H1 (cell line): ENCODE measurements at places on chromosomes 5 and 9.

GRCh38 chr9:112248722-112249121 lies 73.6 kb upstream of the SUSD1 start:
- DNase-seq = no peak
- no peaks in the 10 kb centered on the region for H3K4me1 ChIP-seq

DNA sequence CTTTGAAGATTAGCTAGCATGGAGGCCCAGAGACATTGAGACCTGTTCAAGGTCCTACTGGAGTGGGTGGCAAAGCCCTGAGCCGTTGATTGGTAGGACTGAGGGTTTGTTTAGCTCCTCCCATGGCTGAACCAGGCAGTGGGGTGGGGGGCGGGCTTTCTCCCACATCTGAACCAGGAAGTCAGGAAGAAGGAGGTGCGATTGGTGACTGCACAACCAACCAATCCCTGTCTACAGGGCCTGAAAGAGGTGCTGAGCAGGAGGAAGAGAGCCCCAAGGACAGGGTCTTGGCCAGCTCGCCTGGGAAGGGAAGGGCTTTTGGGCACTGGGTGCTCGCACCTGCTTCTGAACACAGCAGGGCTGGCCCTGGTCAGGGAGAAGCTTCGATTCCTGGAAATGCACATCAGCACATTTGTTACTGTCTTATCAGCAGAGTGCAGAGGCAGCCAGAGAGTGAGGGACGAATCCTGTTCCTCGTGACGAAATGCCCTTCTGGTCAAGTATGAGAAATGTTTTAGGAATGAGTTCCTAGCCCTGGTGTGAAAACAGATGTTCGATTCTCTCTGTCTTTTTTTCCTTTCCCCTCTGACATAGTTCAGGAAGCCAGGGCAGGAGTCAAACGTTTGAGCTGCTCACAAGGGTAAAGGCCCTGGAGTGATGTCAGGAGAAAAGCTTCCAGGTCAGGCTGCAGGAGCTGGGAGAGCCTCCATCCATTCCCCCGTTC lies 294.8 kb upstream of the KLF4 start:
- no peaks in the 10 kb centered on the region for H3K27me3 ChIP-seq
- no peak overlapping the region for H3K4me3 ChIP-seq
- no peak overlapping the region for H3K27ac ChIP-seq
- no peak for DNase-seq
- no peaks in the 10 kb centered on the region for H3K36me3 ChIP-seq
- H3K4me1 ChIP-seq = no peaks in the 10 kb centered on the region

- H3K4me1 ChIP-seq = no peaks in the 10 kb centered on the region
- H3K4me3 ChIP-seq = no peak overlapping the region
- H3K36me3 ChIP-seq = no peaks in the 10 kb centered on the region
- H3K27me3 ChIP-seq = peaks cover 1% of the 10 kb centered on the region
- H3K27ac ChIP-seq = no peak overlapping the region
Measured at GRCh38 chr5:107955321-107955720, 284.6 kb upstream of the EFNA5 start.

GRCh38 chr9:133199648-133200321 lies 9.3 kb downstream of the OBP2B start:
- H3K4me1 ChIP-seq = no peaks in the 10 kb centered on the region
- no peak overlapping the region for H3K4me3 ChIP-seq
- no peaks in the 10 kb centered on the region for H3K36me3 ChIP-seq
- peaks cover 17% of the 10 kb centered on the region for H3K27me3 ChIP-seq
- no peak for DNase-seq
- H3K27ac ChIP-seq = no peak overlapping the region

GRCh38 chr5:89932771-89933181 lies 476.8 kb downstream of the CETN3 start:
- DNase-seq = no peak
- no peak overlapping the region for H3K4me3 ChIP-seq
- H3K36me3 ChIP-seq = no peaks in the 10 kb centered on the region
- H3K4me1 ChIP-seq = no peaks in the 10 kb centered on the region; the same call in 1 of the 2 replicates
- no peak overlapping the region for H3K27ac ChIP-seq

- no peak overlapping the region for H3K27ac ChIP-seq
- H3K27me3 ChIP-seq = no peaks in the 10 kb centered on the region
- DNase-seq = no peak
- H3K4me1 ChIP-seq = no peaks in the 10 kb centered on the region
Measured at GRCh38 chr5:65971643-65972042, 45.3 kb downstream of the ERBIN start.

- no peak for DNase-seq
- no peak overlapping the region for H3K27ac ChIP-seq
- no peaks in the 10 kb centered on the region for H3K36me3 ChIP-seq
Measured at GRCh38 chr9:14677396-14677795, 15.8 kb downstream of the ZDHHC21 start.

- no peaks in the 10 kb centered on the region for H3K36me3 ChIP-seq
- no peak for DNase-seq
- H3K4me1 ChIP-seq = peaks cover 18% of the 10 kb centered on the region
- no peak overlapping the region for H3K27ac ChIP-seq
Measured at GRCh38 chr5:54217826-54218503, 92.4 kb downstream of the ARL15 start.
